SK-MEL-5 (cell line): ENCODE measurements at places on chromosomes 1 and 21.

- DNase-seq, result no peak
Observed at GRCh38 chr1:29696656-29697390, 460.5 kb downstream of the PTPRU start.

- no peak for DNase-seq
Observed at GRCh38 chr1:118084400-118084799, 100.6 kb downstream of the SPAG17 start.

GRCh38 chr1:204096931-204097330 is 24.0 kb downstream of the SOX13 start:
- no peak for DNase-seq

DNA sequence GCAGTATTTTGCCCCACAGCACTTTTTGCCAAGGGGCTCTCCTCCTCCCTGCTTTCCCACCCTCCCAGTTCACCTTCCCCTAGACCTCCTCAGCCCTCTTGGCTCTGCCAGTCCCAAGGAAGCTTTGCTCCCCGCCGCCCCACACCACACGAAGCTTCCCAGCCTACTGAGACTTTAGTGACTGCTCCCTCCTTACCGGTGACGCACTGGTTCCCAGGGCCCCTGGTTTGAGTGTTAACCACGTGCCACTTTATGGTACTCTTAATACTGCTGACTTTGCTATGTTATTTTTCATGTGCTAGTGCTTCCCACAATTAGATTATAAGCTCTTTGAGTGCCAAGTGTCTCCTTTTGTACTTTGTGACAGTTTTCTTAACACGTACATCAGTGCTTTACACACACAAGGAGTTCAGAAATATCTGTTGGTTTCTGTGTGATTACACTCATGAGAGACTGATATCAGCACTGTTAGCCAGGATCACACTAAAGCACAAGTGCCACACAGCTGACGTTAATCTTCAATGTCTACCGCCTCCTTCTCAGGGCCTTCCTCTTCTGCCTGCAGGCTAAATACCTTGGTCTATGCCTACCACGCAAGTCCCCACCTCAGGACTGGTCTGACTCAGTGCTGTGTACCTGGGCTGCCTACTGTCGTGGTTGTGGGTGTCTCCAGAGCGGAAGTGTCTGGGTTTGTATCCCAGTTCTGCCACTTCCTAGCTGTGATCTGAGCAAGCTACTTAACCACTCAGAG is 61.0 kb downstream of the DNTTIP2 start:
- no peak for DNase-seq

- no peak for DNase-seq
Observed at GRCh38 chr1:67737875-67738274, 52.9 kb downstream of the GADD45A start.
